ENCODE measurements at places on chromosomes 3 and 15.

DNA sequence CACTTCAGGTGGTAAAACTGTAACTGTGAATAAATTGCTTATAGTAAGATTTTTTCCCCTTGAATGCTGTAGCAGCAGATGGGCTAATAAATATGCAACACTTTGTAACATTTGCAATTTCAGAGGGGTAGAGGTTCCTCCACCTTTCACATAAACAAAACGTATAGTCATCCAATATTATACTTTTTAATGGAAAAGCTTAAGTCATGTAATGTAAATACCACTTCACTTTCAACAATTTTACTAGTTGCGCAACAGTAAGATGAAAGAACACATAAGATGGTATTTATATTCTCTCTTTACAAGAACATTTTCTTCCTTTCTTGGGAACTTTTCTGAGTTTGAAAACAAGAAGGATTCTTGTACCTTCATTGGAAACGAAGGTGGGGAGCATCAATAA is 56.6 kb upstream of the FAM3D start:
- H3K27ac ChIP-seq, result no peak overlapping the region
- DNase-seq, result no peak
- no peaks in the 10 kb centered on the region for H3K36me3 ChIP-seq
- no peak overlapping the region for H3K4me3 ChIP-seq

GRCh38 chr3:29559741-29560465 is 279.0 kb downstream of the RBMS3 start:
- no peak for DNase-seq
- H3K27me3 ChIP-seq, result no peaks in the 10 kb centered on the region
- H3K27ac ChIP-seq, result no peak overlapping the region
- H3K4me3 ChIP-seq, result no peak overlapping the region
- H3K36me3 ChIP-seq, result no peaks in the 10 kb centered on the region
- no peaks in the 10 kb centered on the region for H3K4me1 ChIP-seq

DNA sequence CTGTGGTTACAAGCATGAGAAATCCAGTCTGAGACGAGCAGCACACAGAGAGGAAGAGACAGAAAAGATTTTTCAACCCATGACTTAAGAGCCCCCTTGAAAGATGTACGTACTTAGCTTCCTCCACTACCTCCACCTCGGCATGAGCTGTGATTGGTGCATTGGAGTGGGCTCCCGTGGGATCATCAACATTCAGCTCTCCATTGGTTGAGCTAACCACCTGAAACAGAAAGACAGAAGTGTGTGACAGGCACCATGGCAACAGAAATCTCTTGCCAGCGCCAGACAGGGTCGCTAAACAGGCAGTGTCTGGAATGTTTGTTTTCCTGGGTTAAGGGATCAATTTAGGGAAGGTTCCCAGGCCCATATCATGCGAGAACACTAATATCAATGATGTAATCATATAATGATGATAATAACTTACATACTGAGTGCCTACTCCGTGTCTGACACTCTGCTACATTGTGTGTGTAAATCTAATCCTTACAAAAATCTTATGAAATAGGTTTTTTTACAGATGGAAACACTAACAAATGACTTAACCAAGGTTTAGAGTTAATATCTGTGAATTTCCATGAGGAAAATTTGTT is 17.5 kb upstream of the PPIB start:
- H3K27ac ChIP-seq, result no peak overlapping the region
- H3K4me3 ChIP-seq, result no peak overlapping the region
- no peaks in the 10 kb centered on the region for H3K27me3 ChIP-seq
- no peak for DNase-seq

GRCh38 chr3:50890688-50891344 is 216.1 kb downstream of the DOCK3 start:
- H3K4me3 ChIP-seq, result no peak overlapping the region
- H3K27ac ChIP-seq, result no peak overlapping the region
- DNase-seq, result no peak
- no peaks in the 10 kb centered on the region for H3K4me1 ChIP-seq
- peaks cover 19% of the 10 kb centered on the region for H3K36me3 ChIP-seq

GRCh38 chr15:41585127-41586047 is 26.4 kb downstream of the TYRO3 start:
- DNase-seq, result no peak
- peak overlapping the region; percentile 58 for H3K4me3 ChIP-seq
- no peaks in the 10 kb centered on the region for H3K36me3 ChIP-seq
- H3K4me1 ChIP-seq, result no peaks in the 10 kb centered on the region

Data from natural killer cell treated with Interleukin-12 subunit alpha and Interleukin-12 subunit beta and Interleukin-15 and Interleukin-18, amount 100 ng/mL, for 72 hours (primary cell).